ENCODE measurements at places on chromosomes 2 and 18. TPM values are rescaled to one million over a fixed set of nuclear protein-coding genes. Genes with fewer than 3 reads are reported as not detected.

The MALL gene
- 1.6 TPM for total RNA-seq

The SP140L gene
- 9.2 TPM for total RNA-seq

The LINC00305 gene
- not detected for total RNA-seq

The HPCAL1 gene
- 9.4 TPM for total RNA-seq

The REG3G gene
- total RNA-seq: not detected

The POMC gene
- total RNA-seq: not detected

The TPO gene
- not detected for total RNA-seq

The C2orf66 gene
- total RNA-seq: not detected

The APCDD1 gene
- total RNA-seq: 0.83 TPM

The NTSR2 gene
- total RNA-seq: not detected

The ITGA4 gene
- 20.6 TPM for total RNA-seq

The KCNG3 gene
- total RNA-seq: under 0.01 TPM

The RAX gene
- not detected for total RNA-seq

The DYNAP gene
- total RNA-seq: not detected

The OXER1 gene
- not detected for total RNA-seq

Data from IMR-90 (cell line).